ENCODE measurements at places on chromosomes 11 and 22. TPM values are rescaled to one million over a fixed set of nuclear protein-coding genes. Genes with fewer than 3 reads are reported as not detected.

The MYOD1 gene
- total RNA-seq: not detected

The GAB2 gene
- total RNA-seq: 11.1 TPM

The BTG4 gene
- not detected for total RNA-seq

The DAGLA gene
- 1.1 TPM for total RNA-seq

DNA sequence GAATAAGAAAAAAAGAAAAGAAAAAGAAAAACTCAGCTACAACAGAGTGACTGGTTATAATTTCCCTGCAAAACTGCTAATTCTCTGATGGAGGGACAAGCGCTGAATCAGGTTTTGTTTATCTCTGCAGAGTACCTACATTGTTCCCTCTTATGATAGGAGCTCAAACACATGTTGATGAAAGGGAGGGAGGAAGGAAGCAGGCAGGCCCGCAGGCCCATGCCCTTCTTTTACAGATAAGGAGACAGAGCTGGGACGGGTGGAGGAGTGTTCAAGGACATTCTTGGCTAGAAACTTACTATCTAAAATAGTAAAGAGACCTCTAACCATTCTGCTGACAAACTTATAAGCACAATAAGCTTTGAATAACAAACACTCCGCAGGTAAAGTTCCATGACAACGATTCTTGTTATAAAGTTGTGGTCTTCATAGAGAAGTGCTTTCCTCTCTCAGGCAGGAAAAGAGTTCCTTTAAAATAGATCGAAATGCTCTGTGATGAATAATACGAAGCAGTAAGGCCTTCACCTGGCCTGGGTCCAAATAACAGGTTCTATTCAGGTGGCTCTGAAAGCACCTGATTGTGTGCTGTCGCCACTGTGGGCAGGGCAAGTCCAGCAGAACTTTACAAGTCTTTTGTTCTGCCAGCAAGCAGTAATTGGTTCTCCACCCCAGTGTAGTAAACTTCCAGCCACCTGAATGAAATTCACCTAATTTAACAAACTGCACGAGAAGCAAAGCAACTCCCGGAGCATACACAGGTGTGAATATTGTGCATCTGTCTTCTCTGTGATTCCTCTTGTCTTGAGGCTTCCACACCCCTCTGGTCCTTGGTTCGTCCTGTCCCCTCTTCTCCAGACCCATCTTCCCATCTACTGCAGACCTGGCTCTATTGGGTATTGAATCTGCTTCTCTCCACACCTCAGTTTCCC is 15.3 kb upstream of the MICAL2 start:
- H3K27ac ChIP-seq: no peak overlapping the region
- no peak for DNase-seq
- peaks cover 27% of the 10 kb centered on the region for H3K4me1 ChIP-seq
- no peak overlapping the region for H3K4me3 ChIP-seq
- no peaks in the 10 kb centered on the region for H3K27me3 ChIP-seq
- H3K36me3 ChIP-seq: no peaks in the 10 kb centered on the region

DNA sequence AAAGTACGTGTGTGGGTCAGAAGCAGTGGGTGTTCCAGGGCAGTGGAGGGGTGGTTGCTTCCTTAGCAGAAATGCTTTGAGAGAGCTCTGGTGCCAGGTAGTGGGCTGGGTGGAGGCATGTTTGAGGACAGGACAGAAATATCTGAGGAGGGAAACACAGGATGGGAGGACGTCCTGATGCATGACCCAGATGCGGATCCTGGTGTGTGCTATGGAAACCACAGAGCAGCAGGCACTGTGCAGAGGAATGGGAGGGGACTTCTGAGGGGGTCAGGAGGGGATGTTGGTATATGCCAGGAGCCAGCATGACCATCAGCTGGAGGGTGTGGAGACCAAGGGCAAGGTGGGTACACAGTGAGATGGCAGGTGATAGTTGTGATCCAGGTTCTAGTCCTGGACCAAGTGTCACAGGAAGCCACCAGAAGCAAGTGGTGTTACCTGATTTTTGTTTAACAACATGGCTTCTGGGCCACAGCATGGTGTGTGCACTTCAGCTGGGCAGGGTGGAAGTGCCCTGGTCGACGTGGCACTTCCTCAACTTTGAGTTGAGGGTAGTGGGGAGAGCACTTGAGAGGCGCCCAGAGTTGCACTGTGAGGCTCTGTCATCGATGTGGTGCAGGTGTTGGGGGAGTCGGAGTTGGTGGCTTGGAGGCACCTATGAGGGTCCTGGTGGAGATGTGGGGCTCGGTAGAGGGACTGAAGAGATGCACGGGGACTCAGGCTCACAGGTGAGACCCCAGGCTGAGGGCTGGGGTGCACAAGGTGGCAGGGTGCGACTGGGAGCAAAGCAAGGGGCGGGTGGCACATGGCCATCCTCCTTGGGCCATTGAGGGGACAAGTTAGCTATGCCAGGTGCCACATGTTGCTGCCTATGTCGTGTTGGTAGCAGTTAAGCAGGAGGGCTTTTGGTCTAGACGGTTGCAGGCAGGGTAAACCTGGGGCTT is 7.5 kb downstream of the DGCR8 start:
- no peaks in the 10 kb centered on the region for H3K27me3 ChIP-seq
- no peak overlapping the region for H3K4me3 ChIP-seq
- H3K4me1 ChIP-seq: peaks cover 12% of the 10 kb centered on the region
- H3K36me3 ChIP-seq: peaks cover 7% of the 10 kb centered on the region
- no peak for DNase-seq
- no peak overlapping the region for H3K27ac ChIP-seq

DNA sequence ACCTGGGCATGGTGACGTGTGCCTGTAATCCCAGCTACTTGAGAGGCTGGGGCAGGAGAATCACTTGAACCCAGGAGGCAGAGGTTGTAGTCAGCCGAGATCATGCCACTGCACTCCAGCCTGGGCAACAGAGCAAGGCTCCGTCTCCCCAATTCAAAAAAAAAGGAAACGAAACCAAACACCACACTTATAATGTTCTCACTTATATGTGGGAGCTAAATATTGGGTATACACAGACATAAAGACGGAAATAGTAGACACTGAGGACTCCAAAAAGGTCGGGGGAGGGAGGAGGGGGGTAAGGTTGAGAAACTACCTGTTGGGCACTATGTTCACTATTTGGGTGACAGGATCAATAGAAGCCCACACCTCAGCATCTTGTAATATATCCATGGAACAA is 94.3 kb downstream of the GAB2 start:
- no peak overlapping the region for H3K27ac ChIP-seq
- no peaks in the 10 kb centered on the region for H3K36me3 ChIP-seq
- H3K4me1 ChIP-seq: peaks cover 13% of the 10 kb centered on the region
- DNase-seq: no peak

The KRTAP5-7 gene
- not detected for total RNA-seq

The SESN3 gene
- total RNA-seq: 140 TPM

DNA sequence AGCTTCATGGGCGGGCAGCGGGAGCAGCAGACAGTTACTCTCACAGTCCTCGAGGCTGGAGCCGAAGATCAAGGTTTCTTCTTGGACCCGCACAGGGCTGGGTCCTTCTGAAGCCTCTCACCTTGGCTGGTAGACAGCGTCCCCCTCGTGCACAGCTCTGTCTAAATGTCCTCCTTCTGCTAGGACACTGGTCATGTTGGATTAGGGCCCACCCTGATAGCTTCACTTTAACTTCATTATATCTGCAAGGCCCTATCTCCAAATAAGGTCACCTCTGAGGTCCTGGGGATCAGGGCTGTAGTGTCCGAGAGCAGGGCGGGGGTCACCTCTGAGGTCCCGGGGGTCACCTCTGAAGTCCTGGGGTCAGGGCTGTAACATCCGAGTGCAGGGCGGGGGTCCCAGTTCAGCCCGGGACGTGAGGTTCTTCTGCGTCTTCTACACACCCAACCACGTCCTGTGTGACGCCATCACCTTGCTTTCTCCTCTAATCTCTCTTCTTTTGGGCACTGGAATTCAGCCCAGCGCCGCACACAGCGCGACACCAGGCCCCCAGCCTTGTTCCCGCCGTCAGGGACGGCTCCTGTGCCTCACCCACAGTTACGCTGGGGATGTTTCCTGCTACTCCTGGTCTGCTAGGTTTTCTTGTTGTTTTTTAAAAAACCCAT is 34.1 kb upstream of the TOLLIP start:
- H3K4me3 ChIP-seq: no peak overlapping the region
- no peak overlapping the region for H3K27ac ChIP-seq
- H3K27me3 ChIP-seq: peaks cover 31% of the 10 kb centered on the region
- H3K36me3 ChIP-seq: no peaks in the 10 kb centered on the region
- no peak for DNase-seq

DNA sequence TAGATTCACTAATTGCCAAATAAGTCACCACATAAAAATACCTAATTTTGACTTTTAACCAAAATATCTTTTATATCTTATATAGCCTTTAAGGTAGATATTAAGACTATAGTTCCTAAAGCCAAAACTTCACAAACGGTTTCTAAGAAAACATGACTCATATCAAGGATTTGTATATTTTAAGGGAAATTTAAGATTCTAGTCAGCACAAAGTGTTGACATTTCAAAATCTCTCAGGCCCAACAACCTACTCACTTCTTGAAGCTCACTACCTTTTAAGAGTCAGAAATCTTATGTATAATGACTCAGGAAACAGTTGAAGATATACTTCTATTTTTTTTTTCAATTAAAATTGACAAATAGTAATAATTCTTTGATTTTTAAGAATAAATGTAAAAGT is 221.9 kb downstream of the SBF2 start:
- H3K36me3 ChIP-seq: no peaks in the 10 kb centered on the region
- no peak for DNase-seq
- H3K27ac ChIP-seq: no peak overlapping the region
- peaks cover 9% of the 10 kb centered on the region for H3K4me1 ChIP-seq

The TRIM51 gene
- not detected for total RNA-seq

The SLC16A8 gene
- 3.1 TPM for total RNA-seq

The CHRM4 gene
- not detected for total RNA-seq

GRCh38 chr11:20501971-20502370 is 97.4 kb upstream of the SLC6A5 start:
- no peaks in the 10 kb centered on the region for H3K36me3 ChIP-seq
- no peak for DNase-seq

DNA sequence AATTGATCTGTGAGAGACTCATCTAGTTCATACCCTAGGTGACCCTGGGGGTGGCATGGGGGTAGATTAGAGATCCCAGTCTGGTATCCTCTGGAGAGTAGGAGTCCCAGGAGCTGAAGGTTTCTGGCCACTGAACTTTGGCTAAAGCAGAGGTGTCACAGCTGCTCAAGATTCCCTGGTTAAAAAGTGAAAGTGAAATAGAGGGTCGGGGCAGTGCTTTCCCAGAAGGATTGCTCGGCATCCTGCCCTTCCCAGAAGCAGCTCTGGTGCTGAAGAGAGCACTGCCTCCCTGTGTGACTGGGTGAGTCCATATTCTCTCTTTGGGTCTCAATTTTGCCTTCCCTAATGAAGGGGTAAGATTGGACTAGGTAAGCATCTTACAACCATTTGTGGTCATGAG is 653 bp downstream of the IL18BP start:
- H3K4me1 ChIP-seq: no peaks in the 10 kb centered on the region
- no peak overlapping the region for H3K4me3 ChIP-seq
- no peaks in the 10 kb centered on the region for H3K27me3 ChIP-seq
- DNase-seq: no peak
- no peaks in the 10 kb centered on the region for H3K36me3 ChIP-seq
- no peak overlapping the region for H3K27ac ChIP-seq

DNA sequence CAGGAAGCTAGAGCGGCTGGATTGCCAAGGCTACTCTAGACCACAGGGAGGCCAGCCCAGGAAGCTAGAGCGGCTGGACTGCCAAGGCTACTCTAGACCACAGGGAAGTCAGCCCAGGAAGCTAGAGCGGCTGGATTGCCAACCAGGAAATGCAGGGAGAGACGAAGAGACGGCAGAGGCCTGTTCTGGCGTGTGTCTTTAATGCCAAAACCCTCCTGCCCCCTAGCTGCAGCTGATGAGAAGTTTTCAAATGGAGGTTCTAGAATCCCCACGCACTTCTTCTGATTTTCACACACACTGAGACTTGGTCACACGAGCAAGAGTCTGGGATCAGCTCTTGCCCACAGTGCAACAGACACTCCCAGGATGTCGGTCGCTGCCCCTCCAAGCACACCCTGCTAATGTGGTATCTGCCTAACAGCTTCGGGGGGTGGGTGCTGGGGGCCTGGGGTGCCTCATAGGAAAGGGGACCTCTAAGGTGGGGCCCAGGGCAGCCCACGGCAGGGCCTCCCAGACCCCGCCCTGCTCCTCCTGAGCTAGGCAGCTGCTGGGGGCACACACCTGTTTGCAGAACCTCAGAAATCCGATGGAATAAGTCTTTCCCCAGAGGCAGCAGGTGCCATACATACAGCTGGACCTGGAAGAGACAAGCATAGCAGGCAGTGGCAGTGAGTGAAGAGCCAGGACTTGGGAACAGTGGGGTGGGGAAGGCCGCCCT is 28.5 kb downstream of the MAFF start:
- peak; percentile 47 for DNase-seq
- H3K4me1 ChIP-seq: peaks cover 10% of the 10 kb centered on the region
- no peak overlapping the region for H3K4me3 ChIP-seq
- H3K36me3 ChIP-seq: no peaks in the 10 kb centered on the region
- H3K27me3 ChIP-seq: no peaks in the 10 kb centered on the region
- H3K27ac ChIP-seq: no peak overlapping the region

The MAPK11 gene
- 0.37 TPM for total RNA-seq

- no peak overlapping the region for H3K4me3 ChIP-seq
- DNase-seq: no peak
- H3K36me3 ChIP-seq: no peaks in the 10 kb centered on the region
- peaks cover 13% of the 10 kb centered on the region for H3K4me1 ChIP-seq
Measured at GRCh38 chr11:888310-889212, 22.0 kb downstream of the CHID1 start.

- H3K27me3 ChIP-seq: no peaks in the 10 kb centered on the region
- no peak for DNase-seq
Measured at GRCh38 chr11:118650366-118650765, 29.1 kb downstream of the TREH start.
